Psoas muscle (tissue), 8 donors: ENCODE measurements at places on chromosomes 13 and 19.

- no peak for DNase-seq
Observed at GRCh38 chr13:110365876-110366275, 58.8 kb downstream of the COL4A2 start.

GRCh38 chr19:49854378-49855263 lies 3.7 kb downstream of the PTOV1 start:
- DNase-seq = peak; percentile 42

DNA sequence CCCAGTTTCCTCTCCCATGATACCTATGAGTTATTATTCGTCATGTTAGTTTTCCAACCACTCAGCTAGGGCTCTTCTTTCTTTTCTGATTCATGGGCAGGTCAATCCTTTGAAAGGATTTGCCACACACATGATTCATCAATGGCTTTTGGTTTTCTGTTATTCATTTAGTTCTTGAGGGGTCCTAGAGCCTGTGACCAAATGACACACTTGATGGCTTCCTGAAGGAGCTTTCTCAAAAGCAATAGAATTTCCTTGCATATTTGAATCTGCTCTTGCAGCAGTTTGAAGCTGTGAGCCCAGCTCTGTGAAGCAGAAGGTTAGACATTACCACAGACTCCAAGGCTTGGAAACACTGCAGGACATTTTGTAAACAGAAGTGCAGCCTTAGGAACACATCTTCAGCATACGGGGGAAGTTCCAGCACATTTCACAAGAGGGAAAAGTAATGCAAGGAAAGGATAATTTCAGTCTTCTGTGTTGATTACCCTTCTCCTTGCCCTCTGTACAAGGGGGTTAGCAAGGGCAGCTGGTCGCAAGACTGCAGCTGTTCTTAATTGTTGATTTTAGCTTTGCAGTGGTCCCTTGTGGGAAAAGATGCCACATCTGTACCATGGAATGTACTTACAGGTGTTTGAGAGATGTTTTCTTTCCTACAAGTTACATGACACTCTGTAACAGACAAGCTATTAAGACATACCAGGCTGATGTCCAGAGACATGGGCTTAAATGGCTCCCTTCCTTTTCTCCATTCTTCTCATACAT lies 338.6 kb downstream of the KCNRG start:
- no peak for DNase-seq

DNA sequence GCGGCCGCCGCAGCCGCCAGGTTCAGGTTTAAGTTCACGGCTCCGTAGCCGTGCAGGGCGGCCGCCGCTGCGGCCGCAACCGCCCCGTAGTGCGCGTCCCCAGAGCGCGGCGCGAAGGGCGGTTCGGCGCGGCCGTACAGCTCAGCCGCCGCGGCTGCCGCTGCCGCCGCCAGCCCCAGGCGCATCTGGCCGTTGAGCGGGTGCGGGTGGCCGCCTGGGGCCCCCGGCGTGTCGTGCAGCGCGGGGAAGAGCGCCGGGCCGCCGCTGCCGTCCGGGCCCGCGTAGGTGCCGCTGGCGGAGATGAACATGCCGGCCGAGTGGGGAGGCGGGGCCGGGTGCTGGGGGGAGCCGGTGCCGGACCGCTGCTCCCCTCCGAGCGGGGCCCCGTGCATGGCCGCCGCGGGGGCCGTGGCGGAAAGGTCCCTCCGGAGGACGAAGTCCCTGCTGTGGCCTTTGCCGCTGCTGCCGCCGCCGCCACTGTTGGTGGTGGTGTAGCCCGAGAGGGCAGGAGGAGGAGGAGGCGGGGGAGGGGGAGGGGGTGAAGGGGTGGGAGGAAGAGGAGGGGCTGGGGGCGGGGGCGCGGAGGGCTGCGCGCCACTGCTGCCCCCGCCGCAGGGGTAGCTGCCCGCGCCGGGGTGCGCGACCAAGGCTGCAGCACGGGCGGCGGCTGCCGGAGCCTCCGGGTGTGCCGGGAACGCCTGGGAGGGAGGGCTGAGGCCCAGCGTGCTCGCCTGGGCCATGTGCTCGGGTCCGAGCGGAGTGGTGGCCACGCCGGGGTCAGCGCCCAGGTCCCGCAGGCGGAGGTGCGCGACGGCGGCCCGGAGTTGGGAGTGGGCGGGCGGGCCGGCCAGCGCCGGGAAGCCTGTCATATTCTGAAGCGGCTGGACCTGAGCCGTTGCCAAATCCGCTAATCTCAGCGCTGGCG lies 654 bp downstream of the ZIC5 start:
- DNase-seq = no peak

DNA sequence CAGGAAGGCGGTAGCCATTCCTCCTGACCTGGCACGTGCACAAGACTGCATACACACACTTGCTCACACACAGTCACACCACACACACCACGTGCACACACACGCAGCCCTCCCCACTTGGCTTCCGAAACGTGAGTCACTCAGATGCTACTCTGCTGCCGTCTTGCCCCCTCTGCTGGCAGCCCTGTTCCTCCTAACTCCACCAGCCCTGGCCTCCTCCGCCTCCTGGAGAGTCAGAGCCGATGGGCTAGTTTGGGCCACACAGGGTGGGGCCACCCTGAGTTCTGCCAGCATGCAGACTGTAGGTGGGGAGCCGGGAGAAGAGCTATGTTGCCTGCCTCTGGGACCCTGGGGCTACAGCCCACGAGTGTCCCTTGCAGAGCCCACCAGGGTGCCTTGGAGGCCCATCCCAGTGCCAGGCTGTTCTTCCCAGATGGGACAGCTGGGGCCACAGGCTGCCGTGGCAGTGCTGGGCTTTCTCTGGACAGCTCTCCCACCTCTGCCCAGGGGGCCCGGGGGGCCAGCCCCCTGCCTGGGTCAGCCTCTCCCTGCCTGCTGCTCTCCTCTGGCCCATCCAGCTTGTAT lies 12.1 kb downstream of the PIN1 start:
- DNase-seq = peak; percentile 71

- DNase-seq = peak; percentile 75
Observed at GRCh38 chr19:17718947-17719711, at the start of gene MAP1S. Gene MAP1S (plus strand): TSS chr19:17719480. CDS start chr19:17719503, 23 bp downstream.

DNA sequence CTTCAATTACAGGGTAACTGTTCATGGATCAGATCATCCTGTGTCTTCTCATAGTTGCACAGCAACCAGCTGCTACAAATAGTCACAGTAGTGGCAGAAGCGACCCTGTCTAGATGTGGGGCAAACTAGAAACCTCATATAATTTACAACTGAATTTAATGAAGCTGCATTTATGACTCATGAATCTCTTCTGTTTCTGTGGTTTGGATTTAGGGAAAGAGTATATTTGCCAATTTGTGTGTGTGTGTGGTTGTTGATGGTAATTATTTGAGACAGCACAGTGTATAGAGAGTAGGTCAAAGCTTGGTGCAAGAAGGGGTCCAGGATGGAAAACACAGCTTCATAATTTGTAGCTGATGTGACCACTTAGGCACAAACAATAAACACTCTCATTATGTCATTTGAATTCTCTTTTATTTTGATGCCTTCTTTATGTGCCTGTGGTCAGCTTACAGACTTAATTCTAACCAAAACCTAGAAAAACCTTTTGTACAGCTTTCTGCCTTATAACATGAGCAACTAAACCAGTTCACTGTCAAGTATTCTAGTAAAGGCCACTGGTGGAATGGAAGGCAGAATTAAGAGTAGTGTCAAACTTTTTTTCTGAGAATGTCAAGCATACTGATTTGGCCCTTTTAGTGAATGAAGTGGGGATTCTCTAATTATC lies 218.1 kb downstream of the TBC1D4 start:
- no peak for DNase-seq
